ENCODE measurements at places on chromosomes 3 and 15.

GRCh38 chr3:133891662-133892378 lies 3.9 kb downstream of the RAB6B start:
- no peak for DNase-seq

- DNase-seq: no peak
Observed at GRCh38 chr3:127446756-127447155, 143.8 kb downstream of the TPRA1 start.

DNA sequence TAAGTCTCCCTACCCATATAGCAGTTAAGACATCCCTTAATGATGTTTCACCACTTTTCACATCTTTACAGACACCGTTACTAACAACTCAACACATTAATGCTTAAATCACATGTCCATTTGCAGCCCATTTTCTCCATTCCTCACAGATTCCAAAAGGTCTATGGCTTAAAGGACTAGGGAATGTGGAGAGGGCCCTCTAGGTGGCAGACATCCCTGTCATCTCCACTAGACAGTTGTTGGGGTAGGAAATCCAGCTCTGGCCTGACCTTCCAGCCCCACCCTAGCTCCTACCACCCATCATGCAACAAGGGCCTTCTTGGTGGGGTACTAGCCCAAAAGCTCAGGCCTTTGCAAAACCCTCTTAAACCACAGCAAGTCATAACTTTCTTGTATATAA lies 25.2 kb downstream of the CPEB1 start:
- no peak for DNase-seq

GRCh38 chr3:169993761-169994160 lies 27.2 kb downstream of the SEC62 start:
- DNase-seq: no peak

DNA sequence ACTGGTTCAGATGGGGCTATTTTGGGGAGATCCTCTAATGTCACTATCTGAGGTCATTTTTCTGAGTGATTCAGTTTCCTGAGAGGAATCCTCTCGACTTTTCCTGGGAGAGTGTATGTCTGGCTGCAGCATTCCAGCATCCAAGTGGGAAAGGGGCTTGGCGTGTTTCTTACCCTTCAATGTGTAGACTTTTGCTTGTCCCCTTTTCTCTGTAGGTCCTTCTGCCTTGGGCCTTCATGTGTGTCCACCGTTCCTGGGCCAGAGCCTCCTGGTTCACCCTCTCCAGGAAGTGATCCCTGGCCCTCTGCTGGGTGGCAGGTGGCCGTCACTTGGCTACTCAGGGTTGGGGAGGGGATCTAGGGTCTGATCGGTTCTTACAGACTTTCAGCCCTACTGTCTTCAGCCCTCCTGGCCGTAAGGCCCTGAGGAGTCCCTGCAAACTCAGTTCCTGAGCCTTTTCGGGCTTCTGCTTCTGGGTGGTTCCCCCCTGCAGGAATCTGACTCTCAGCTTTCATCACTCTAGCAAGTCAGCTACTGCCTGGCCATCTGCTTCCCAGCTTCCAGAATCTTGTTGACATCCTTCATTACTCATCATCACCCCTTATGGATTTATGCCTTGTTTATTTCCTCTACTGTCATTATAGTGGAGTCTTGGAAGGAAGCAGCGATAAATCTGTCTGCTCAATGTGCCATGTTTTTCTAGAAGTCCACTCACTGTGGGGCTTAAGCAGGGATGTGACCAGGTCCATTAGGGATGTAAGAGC lies 36.5 kb downstream of the GOLGA6L10 start:
- DNase-seq: no peak

GRCh38 chr3:27221264-27221932 lies 147.8 kb downstream of the NEK10 start:
- no peak for DNase-seq

Measured in stimulated activated CD4-positive, alpha-beta T cell treated with anti-CD3 and anti-CD28 coated beads, Interleukin-2, amount 100 ng/mL, for 24 hours (primary cell).